ENCODE measurements at places on chromosomes 7 and 10.

DNA sequence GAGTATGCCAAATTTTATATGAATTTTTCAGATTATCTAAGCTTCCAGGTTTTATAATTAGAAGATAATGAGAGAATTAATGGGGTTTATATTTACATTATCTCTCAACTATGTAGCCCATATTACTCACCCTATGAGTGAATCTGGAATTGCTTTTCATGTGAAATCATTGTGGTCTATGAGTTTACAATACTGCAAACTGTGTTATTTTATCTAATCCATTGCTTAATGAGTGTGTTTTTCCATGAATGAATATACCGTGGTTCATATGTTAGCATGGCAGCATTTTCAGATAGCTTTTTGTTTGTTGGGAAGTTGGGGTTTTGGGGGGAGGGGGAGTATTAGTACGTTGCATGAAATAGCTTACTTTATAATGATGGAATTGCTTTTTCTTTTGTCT, 44.5 kb downstream of the FGFBP3 start:
- no peak for DNase-seq

DNA sequence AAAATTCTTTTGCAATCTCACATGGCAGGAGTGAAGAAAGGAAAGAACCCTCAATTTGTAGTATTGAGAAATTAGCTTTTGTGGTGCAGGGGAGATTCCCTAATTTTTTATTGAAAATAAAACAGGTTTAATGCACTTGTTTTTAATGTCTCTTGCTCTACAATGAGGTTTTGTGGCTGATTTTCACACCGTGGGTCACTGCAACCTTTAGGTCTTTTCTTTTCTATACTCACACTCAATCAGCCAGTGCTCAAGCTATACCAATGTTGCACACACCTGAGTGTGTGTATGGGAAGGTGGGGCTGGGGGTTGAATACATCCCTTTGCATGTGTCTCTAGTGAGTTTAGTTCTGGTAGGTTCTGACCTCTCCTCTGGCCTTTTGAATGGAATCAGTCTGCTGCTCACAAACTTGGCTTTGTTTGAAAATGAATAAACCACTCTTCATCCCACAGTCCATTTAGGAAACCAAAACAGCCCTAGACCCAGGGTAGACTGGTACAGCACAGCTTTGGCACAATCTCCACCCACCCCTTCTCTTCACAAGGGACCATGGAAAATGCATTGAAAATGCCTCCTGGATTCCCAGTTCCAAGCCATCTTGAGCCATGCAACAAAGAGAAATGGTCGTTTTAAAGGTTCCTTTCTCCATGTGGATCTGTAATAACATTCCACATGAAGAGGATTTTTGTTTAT, 411.5 kb downstream of the SFMBT2 start:
- no peak for DNase-seq

DNA sequence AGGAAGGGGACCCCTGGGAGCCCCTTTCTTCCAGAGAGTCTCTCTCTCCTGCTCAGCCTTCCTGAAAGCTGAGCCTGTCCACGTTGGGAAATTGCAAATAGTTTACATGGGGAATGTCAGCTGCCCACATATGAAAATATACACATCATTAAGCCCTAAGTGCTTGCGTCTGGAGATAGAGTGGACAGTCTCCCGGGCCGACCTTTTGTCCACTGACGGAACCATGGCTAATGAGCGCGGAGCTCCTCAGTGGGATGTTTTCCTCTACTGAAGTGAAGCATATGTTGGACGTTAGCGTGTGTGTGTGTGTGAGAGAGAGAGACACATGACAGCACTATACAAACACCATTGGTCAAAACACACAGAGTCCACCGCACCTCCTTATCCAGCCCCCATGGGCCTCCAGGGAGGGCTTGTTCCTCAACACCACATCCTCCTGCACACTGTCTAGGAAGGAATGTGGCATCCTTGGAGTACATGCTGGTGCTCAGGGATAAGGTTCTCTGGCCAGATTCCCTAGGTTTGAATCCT, 128.4 kb downstream of the RGS10 start:
- peak; percentile 84 for DNase-seq

DNA sequence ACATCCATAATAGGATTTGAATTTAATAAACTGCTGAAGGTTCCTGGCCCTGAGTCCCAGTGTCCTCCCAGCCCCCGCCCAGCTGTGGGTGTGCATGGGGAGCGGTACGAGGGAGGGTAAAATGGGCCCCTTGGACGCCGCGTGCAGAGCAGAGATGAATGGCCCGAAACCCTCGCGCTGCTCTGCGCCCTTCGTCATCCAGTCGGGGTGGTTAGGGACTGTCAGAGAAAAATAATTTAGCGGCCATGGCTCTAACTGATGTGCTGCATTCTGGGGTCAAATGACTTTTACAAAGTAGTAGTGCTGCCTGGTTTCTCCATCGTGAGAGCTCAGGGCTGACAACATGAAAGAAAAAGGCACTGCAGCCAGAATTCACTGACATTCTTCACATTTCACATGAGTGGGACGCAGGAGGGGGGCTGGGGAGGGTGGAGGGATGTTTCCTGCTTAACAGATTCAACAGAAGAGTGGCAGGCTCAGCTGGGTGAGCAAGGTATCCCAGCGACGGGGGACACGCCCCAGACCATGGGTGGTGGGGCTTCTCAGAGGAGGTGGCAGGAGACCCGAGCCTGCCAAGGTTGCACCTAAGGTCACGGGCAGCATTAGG, 304.5 kb downstream of the WDR37 start:
- DNase-seq = no peak

GRCh38 chr10:23793577-23793976, 354.7 kb downstream of the OTUD1 start:
- DNase-seq = no peak

DNA sequence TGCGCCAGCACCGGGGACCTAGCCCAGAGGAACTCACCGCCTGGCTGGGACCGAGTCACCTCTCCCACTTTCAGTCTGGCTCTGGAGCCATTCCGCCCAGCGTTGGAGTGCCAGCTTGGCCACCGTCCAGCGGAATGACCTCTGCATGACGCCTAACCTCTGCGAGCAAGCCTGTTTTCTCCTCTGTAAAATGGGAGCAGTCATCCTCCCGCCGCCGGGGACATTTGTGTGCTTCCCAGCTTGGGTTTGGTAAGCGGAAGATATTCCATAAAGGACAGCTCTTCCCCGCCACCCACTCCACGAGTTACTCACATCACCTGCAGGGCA, 1.3 kb upstream of the ZCCHC24 start:
- DNase-seq = no peak

DNA sequence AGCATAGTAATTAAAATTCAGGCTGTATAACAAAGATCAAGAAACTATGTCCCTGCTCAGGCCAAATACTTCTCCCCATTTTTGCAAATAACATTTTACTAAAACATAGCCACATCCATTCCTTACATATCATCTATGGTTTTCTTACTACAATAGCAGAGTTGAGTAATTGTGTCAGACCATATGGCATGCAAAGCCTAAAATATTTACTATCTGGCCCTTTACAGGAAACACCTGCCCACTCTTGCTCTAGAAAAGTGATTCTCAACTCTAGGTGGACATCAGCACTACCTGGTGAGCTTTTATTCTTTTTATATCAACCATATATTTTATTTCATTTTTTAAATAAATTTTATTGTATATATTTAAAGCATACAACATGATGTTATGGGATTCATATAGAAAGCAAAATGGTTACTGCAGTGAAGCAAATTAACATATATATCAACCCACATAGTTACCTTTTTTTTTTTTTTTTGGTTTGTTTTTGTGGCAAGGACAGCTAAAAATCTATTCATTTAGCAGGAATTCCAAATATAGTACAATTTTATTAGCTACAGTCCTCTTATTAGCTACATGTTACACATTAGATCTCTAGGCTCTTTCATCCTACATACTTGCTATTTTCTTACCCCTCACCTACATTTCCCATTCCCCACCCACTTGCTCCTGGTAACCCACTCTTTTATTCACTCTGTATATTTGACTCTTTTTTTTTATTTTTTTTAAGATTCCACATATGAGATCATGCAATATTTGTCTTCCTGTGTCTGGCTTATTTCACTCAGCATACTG, 19.6 kb downstream of the ABI1 start:
- DNase-seq = no peak

DNA sequence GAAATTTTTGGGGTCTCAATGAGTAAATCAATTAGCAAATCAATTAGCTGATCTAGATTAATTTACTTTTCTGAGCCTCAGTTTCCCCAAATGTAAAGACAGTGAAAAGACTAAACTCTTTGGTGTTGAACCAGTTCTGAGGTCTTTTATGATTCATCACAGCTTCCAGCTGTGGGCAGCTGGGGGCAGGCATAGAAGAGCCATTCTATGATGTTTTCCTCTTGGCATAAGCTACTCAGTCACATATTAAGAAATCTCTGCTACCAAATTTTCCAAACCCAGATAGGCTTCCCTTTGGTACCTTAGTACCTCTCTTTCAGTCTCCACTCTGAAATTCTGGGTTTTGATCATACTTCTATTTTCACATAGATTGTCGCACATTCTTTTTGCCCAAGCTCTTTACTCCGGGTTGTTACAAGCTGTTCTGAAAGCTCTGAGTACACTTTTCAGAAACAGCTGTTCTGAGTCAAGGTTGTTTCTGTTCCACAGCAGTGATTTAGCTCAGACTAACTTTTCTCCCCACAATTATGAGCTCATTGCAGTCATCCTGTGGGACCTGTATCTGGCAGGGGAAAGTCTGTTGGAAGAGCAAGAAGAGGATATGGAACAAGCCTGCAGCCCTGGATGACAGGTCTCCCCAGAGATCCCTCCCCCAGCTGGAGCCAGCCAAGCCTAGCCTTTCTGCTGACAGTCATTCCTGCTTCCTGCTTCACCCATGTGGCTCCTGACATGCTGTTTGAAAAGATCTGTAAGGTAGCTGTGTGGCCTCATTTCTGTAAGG, 599.6 kb upstream of the GHITM start:
- DNase-seq = no peak

DNA sequence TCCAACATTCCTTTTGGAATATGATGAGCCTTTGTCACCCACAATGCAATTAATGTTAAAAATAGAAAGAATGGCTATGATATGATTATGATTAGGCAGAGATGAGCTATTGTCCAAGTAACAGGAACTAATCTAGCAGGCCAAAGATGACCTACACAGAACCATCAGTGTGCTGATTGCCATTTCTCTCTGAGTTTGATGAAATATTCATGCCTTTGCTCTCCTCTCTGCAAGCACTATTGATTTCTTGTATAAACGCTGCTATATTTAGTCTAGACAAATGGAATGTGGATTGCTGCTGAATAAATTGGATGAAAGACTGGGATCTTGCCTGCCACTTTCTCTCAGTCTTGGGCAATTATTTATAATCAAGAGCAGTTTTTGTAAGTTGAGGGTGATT, 85.4 kb downstream of the HDAC9 start:
- peak; percentile 50 for DNase-seq

DNA sequence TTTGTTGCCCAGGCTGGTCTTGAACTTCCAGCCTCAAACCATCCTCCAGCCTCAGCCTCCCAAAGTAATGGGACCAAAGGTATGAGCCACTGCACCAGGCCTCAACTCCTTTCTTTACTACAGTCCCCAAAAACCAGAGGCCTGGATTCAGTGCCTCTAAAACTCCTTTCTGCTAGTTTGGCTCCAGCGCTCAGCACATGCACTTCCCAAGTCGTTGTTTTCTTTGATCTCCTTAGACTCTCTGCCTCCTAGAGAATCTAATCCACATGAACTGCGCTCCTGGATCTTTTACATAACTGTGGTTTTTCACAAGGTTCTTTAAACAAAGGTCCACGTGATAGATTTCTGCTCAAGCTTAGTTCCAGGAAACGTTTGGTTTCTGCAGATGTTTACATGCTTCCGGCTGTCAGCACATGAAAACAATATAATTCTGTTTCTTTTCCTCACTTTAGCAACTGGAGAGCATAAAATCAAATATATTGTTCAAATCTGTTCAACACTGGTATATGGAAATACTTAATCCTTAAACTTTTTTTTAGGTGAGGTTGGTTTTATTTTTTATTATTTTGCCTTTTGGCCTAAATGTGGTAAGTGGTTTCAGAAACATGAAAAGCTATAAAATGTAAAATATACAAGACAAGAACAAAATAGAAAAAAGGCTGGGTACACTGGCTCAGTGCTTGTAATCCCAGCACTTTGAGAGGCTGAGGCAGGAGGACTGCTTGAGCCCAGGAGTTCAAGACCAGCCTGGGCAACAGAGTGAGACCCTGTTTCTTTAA, 270.5 kb upstream of the MKLN1 start:
- DNase-seq = peak; percentile 38

DNA sequence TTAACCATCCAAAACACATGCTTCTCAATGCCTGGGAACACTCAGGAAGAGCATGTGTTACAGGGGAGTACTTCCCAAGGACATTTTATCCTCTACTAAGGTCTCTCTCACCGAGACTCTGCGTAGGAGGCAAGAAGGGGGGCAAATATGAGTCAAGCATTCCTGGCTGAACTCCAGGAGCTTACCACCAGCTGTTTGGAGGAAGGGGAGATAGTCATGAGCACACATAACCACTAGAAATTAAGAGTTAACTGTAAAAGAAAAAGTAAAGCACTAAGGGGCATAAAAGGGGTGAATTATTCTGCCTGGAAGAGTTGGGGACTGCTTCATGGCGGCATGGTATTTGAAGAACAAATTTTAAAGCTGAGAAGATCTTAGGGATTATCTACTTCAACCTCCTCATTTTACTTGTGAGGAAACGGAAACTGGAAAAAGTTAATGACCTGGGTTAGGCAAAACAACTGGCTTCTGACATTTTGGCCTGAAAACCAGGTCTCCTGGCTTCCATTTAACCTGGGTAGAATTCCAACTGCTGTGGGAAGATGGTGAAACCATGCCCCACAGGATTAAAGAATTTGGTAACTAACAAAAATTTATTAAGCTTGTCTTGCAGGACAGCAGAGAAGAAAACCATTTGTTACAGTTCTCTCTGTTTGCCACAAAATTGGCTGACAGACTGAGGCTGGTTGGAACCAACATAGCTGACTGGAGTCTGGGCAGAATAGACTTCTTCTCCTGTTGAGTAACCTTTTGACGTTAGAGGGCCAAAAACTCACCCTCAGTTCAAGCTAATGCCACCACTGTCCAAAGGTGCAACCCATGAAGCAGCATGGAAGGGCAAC, 85.5 kb downstream of the SLC25A13 start:
- DNase-seq = no peak

DNA sequence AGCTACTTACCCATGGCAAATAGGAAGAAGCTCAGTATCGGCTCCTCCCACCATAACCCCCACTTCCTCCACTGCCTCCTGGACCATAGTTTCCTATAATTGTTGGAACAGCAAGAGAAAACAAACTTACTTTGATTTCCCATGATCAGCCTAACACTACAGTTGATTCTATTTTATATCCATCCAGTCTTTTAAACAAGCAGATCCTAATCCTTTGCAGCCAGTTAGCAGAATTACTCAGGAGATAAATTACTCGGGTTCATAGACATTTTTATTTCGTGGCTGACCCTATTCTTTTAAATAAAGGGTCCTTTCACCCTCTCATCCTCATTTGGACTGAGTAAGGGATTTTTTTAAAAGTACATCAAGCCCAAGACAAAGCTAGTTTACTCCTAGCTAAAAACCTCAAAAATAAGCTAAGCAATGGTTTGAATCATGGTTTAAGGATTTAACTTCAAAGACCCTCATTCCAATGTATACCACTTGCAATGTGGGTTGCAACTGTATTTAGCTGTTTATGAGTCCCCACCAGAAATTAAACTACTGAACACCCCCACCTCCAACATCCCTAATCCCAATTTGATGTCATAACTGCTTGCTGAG, 8.0 kb downstream of the HNRNPA2B1 start:
- DNase-seq = no peak

All from osteoblast (primary cell).